Body of pancreas (tissue), 4 donors: ENCODE measurements at places on chromosomes 11 and 22. TPM values are rescaled to one million over a fixed set of nuclear protein-coding genes. Genes with fewer than 3 reads are reported as not detected.

- H3K4me3 ChIP-seq, result no peak overlapping the region
- DNase-seq, result no peak
- H3K4me1 ChIP-seq, result no peaks in the 10 kb centered on the region
Measured at GRCh38 chr11:76734456-76735420, 48.4 kb upstream of the TSKU start.

DNA sequence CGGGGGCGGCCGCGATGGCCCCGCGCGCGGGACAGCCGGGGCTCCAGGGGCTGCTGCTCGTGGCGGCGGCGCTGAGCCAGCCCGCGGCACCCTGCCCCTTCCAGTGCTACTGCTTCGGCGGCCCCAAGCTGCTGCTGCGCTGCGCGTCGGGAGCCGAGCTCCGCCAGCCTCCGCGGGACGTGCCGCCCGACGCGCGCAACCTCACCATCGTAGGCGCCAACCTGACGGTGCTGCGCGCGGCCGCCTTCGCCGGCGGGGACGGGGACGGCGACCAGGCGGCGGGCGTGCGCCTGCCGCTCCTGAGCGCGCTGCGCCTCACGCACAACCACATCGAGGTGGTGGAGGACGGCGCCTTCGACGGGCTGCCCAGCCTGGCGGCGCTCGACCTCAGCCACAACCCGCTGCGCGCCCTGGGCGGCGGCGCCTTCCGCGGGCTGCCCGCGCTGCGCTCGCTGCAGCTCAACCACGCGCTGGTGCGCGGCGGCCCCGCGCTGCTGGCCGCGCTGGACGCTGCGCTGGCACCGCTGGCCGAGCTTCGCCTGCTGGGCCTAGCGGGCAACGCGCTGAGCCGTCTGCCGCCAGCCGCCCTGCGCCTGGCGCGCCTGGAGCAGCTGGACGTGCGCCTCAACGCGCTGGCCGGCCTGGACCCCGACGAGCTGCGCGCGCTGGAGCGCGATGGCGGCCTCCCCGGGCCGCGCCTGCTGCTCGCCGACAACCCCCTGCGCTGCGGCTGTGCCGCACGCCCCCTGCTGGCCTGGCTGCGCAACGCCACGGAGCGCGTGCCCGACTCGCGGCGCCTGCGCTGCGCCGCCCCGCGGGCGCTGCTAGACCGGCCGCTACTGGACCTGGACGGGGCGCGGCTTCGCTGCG is 697 bp downstream of the TPBGL start:
- no peaks in the 10 kb centered on the region for H3K36me3 ChIP-seq
- no peaks in the 10 kb centered on the region for H3K27me3 ChIP-seq
- DNase-seq, result peak; percentile 88
- H3K27ac ChIP-seq, result no peak overlapping the region
- peaks cover 21% of the 10 kb centered on the region for H3K4me1 ChIP-seq
- H3K4me3 ChIP-seq, result no peak overlapping the region

DNA sequence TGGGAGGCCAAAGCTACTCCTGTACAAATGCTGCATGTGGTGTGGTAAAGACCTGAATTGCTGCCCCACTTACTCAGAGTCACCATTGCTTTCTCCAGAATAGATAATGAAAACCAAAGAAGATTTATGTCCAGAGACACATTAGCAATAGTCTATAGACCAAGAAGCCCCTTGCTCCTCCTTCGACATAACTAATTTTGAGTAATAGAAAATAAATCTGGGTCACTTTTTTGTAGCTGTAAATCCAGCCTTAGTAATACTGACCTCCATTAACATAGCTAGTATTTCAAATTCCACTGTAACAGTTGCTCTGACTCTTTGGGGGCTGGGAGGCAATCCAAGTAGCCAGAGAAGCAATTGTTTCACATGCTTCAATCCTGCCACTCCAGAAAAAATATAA is 145.9 kb downstream of the MAML2 start:
- peaks cover 19% of the 10 kb centered on the region for H3K4me1 ChIP-seq
- no peak overlapping the region for H3K4me3 ChIP-seq
- H3K27me3 ChIP-seq, result no peaks in the 10 kb centered on the region
- no peaks in the 10 kb centered on the region for H3K36me3 ChIP-seq
- DNase-seq, result no peak

- peaks cover 17% of the 10 kb centered on the region for H3K4me1 ChIP-seq
- H3K27ac ChIP-seq, result no peak overlapping the region
Measured at GRCh38 chr11:61787928-61788491, 4.4 kb downstream of the TMEM258 start.

- H3K27ac ChIP-seq, result no peak overlapping the region
- no peaks in the 10 kb centered on the region for H3K27me3 ChIP-seq
- no peak overlapping the region for H3K4me3 ChIP-seq
- H3K36me3 ChIP-seq, result no peaks in the 10 kb centered on the region
Measured at GRCh38 chr11:9607511-9607899, 34.0 kb downstream of the WEE1 start.

- peaks cover 36% of the 10 kb centered on the region for H3K27me3 ChIP-seq
- DNase-seq, result no peak
- H3K4me1 ChIP-seq, result peaks cover 13% of the 10 kb centered on the region
- H3K27ac ChIP-seq, result no peak overlapping the region
Measured at GRCh38 chr11:72245263-72245816, 1.4 kb upstream of the PHOX2A start.

GRCh38 chr11:119359365-119360214 is 13.1 kb upstream of the MFRP start:
- H3K27ac ChIP-seq, result no peak overlapping the region
- H3K4me1 ChIP-seq, result peaks cover 44% of the 10 kb centered on the region
- no peaks in the 10 kb centered on the region for H3K27me3 ChIP-seq
- peaks cover 10% of the 10 kb centered on the region for H3K36me3 ChIP-seq

GRCh38 chr11:119585043-119585781 is 143.8 kb downstream of the NECTIN1 start:
- no peaks in the 10 kb centered on the region for H3K27me3 ChIP-seq
- H3K36me3 ChIP-seq, result no peaks in the 10 kb centered on the region
- peaks cover 17% of the 10 kb centered on the region for H3K4me1 ChIP-seq

- no peaks in the 10 kb centered on the region for H3K27me3 ChIP-seq
- H3K27ac ChIP-seq, result no peak overlapping the region
- H3K4me3 ChIP-seq, result no peak overlapping the region
- DNase-seq, result no peak
- H3K36me3 ChIP-seq, result no peaks in the 10 kb centered on the region
- peaks cover 16% of the 10 kb centered on the region for H3K4me1 ChIP-seq
Measured at GRCh38 chr22:37303821-37304274, 21.5 kb downstream of the CYTH4 start.

GRCh38 chr22:48445113-48445827 is 1382.4 kb downstream of the BRD1 start:
- no peaks in the 10 kb centered on the region for H3K4me1 ChIP-seq
- H3K27ac ChIP-seq, result no peak overlapping the region
- H3K4me3 ChIP-seq, result no peak overlapping the region
- no peak for DNase-seq

DNA sequence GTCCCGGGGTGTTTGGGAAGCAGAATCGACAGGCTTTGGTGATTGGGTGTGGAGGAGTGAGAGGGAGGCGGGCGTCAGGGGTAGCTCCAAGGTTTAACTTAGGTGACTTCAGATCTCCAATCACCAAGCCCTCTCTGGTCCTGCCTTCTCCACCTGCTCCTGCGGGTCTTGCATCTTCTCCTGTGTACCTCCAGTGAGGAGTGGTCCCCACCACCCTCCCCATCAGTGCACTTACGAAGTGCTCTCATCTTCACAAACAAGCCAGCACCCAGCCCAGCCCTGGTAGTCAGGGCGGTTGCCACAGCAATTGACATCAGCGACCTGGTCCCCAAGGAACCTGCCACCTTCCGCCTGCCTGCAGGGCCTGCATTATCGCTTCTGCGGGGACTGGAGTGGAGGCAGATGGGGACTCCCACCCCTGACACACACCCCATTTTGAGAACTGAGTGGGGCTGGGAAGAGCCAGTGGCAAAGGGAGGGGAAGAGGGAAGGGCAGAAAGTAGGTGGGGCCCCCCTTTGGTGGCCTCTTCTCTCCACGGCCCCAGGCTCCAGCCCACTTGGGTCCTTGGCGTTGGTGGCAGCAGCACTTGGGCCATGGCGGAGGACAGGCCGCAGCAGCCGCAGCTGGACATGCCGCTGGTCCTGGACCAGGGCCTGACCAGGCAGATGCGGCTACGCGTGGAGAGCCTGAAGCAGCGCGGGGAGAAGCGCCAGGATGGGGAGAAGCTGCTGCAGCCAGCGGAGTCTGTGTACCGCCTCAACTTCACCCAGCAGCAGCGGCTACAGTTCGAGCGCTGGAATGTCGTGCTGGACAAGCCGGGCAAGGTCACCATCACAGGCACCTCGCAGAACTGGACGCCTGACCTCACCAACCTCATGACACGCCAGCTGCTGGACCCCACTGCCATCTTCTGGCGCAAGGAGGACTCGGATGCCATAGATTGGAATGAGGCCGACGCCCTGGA is at the start of gene OMP:
TSS of gene OMP (plus strand) at position 595 of the 965 bp plus-strand sequence. CDS start at position 595, 0 bp downstream.
- H3K36me3 ChIP-seq, result no peaks in the 10 kb centered on the region
- peaks cover 20% of the 10 kb centered on the region for H3K4me1 ChIP-seq
- H3K4me3 ChIP-seq, result no peak within 1 kb of the TSS
- no peaks in the 10 kb centered on the region for H3K27me3 ChIP-seq

DNA sequence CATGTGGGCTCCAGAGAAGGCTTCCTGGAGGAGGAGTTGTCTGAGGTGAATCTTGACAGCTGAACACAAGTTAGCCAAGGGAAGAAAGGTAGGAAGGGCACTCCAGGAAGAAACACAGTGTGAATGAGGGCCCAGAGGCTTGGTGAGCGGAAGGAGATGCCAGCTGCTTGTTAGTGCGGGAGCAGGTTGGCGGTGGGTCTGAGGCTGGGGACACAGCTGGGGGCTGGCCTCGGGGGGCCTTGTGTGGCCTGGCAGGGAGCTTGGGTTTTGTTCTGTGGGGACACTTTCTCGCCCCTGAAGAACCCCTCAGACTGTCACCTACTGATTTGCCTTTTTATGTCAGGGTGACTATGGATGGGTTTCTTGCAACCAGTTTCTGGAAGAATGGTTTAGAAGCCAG is 160.0 kb downstream of the ST3GAL4 start:
- no peaks in the 10 kb centered on the region for H3K27me3 ChIP-seq
- no peak for DNase-seq
- no peak overlapping the region for H3K27ac ChIP-seq

DNA sequence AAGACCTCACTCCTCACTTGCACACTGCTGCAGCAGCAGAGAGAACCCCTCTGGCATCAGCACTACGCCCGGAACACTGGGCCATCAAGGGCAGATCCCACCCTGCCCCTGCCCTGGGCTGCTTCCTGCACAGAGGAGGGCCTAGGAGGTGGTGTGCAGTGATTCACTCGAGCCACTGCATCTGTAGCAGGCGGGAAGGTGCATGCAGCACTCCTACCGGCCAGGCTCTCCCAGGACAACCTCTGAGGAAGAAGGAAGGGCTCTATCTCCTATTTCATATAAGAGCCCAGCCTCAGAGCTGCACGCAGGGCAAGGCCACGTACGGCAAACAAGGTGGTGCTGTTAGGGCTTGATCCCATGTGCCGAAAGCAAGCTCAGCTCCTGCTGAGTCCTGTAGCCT is 14.2 kb downstream of the RANGAP1 start:
- H3K36me3 ChIP-seq, result no peaks in the 10 kb centered on the region
- no peaks in the 10 kb centered on the region for H3K27me3 ChIP-seq
- DNase-seq, result no peak

DNA sequence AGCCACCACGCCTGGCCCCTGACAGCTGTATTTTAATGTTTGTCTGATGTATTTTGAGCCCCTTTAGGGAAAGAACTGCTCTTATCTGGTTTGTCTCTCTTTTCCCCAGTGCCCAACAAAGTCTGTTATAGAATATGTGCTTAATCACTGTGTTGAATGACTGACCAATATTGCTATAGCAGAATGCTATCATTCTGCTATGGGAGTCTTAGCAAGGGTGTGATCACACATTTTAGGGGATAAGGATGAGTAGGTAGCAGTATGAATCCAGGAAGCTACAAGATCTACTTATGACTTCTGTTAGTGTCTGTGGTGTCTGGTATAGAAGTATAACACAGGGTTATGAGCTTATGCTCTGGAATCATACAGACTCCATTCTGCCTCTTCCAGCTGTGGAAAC is 117.5 kb upstream of the RRM1 start:
- H3K36me3 ChIP-seq, result no peaks in the 10 kb centered on the region
- no peaks in the 10 kb centered on the region for H3K27me3 ChIP-seq
- no peak overlapping the region for H3K4me3 ChIP-seq
- DNase-seq, result no peak
- H3K27ac ChIP-seq, result no peak overlapping the region
- peaks cover 12% of the 10 kb centered on the region for H3K4me1 ChIP-seq

GRCh38 chr11:56906683-56907148 is 82.0 kb upstream of the OR5AK2 start:
- no peak for DNase-seq
- H3K27me3 ChIP-seq, result no peaks in the 10 kb centered on the region
- no peaks in the 10 kb centered on the region for H3K36me3 ChIP-seq
- H3K4me1 ChIP-seq, result no peaks in the 10 kb centered on the region
- H3K4me3 ChIP-seq, result no peak overlapping the region

DNA sequence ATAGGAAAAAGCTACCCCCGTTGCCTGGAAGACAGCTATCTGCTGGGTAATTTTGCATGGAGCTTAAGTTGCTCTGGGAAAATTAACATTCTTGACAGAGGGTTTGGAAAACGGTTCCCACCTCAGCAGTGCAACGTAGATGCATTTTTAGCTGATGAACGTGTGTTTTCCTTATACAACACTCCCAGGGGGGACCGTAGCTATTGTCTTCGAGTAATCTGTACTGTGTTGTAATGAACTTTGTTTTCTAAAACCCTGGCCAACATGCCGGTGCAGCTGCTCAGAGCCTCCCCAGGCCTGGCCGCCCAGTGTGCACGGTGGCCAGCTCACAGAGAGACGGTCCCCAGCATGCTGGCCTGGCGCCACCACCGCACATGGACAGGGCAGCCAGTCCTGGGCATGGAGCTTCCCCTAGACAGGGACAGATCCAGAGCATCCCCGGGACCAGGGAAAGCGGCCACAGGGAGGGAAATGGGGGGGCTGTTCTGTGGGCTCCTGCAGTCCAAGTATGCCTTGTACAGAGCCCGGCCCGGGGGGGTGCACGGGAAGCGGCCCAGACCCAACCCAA is 2.2 kb downstream of the TNNT3 start:
- no peak for DNase-seq
- H3K36me3 ChIP-seq, result no peaks in the 10 kb centered on the region
- no peak overlapping the region for H3K27ac ChIP-seq
- no peaks in the 10 kb centered on the region for H3K4me1 ChIP-seq
- no peaks in the 10 kb centered on the region for H3K27me3 ChIP-seq
- no peak overlapping the region for H3K4me3 ChIP-seq

- no peaks in the 10 kb centered on the region for H3K27me3 ChIP-seq
- no peaks in the 10 kb centered on the region for H3K36me3 ChIP-seq
- H3K4me1 ChIP-seq, result peaks cover 7% of the 10 kb centered on the region
- no peak overlapping the region for H3K4me3 ChIP-seq
- no peak overlapping the region for H3K27ac ChIP-seq
- DNase-seq, result no peak
Measured at GRCh38 chr11:120226242-120226641, 13.7 kb upstream of the POU2F3 start.

GRCh38 chr11:122242731-122243130 is 126.7 kb upstream of the BLID start:
- H3K27ac ChIP-seq, result no peak overlapping the region
- no peak for DNase-seq
- peaks cover 10% of the 10 kb centered on the region for H3K4me1 ChIP-seq
- no peaks in the 10 kb centered on the region for H3K27me3 ChIP-seq
- H3K4me3 ChIP-seq, result no peak overlapping the region
- H3K36me3 ChIP-seq, result no peaks in the 10 kb centered on the region

- no peaks in the 10 kb centered on the region for H3K36me3 ChIP-seq
- peak overlapping the region; percentile 32 for H3K27ac ChIP-seq
Measured at GRCh38 chr11:46291441-46292150, 14.1 kb downstream of the CREB3L1 start.

The CALCA gene
- total RNA-seq, result not detected

The P2RY6 gene
- total RNA-seq, result not detected

The EXPH5 gene
- total RNA-seq, result 2.3 TPM

The TRIM48 gene
- total RNA-seq, result not detected

The GPHA2 gene
- 7.3 TPM for total RNA-seq

The PGM2L1 gene
- total RNA-seq, result 0.66 TPM

The DTX4 gene
- total RNA-seq, result 10.4 TPM

The CDK2AP2 gene
- 56.7 TPM for total RNA-seq

The SPTBN2 gene
- total RNA-seq, result 40.0 TPM

The SF3B2 gene
- total RNA-seq, result 255 TPM
